ENCODE measurements at places on chromosomes 1 and 21. TPM values are rescaled to one million over a fixed set of nuclear protein-coding genes. Genes with fewer than 3 reads are reported as not detected.

The KANK4 gene
- not detected for total RNA-seq

DNA sequence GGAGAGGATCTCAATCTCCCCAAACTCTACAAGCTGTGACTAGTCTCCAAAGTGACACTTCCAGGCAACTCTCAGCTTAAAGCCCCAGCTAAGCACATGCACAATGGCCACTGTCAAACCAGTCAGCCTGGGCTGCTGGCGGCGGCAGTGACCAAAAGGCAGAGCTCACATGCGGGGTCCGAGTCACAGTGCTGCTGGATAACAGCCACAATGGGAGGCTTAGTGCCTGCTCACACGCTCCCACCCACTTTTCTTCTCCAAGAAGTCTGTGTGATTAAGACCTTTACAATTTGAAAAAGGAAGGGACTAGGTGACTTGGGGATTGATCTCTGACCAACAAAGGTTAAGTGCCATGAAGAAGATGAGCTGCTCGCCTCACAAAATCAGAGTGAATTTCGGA, 16.8 kb downstream of the RIPK4 start:
- no peak for DNase-seq

DNA sequence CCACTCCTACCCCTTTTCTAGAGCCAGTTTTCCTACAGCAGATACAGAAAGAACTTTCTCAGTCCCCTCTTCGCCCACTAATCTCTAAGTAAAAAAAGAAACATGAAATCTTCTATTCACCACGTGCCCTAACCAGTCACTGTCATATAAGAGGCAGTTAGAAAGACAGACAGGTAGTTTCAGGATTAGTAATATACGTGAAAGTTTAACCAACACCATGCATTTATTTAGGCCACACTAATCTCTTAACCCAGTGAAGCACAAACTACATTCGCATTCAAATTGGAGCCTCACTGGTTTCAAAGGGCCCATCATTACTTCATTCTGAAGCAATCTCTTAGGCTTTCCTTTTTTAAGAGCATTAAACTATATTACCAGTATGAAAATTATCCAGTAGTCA, 10.1 kb downstream of the GPATCH2 start:
- no peak for DNase-seq

The SELL gene
- total RNA-seq = not detected

DNA sequence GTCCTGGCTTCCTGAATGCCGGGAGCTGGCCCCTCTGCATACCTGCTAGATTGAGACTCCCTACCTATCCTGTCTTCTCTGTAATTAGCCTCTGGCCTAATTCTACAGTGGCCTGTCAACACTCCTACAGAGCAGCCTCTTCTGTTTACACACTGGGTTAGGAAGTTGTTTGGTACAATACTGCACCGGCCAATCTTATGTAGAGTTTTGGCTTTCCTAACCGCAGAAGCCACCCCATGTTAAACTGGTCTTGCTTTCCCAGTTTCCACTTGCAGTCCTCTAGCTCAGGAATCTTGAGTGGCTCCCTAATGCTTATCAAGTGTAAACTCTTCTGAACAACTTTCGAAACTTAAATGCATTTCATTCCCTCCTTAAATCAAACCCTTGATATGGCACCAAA, 42.8 kb downstream of the DPH5 start:
- DNase-seq = no peak

DNA sequence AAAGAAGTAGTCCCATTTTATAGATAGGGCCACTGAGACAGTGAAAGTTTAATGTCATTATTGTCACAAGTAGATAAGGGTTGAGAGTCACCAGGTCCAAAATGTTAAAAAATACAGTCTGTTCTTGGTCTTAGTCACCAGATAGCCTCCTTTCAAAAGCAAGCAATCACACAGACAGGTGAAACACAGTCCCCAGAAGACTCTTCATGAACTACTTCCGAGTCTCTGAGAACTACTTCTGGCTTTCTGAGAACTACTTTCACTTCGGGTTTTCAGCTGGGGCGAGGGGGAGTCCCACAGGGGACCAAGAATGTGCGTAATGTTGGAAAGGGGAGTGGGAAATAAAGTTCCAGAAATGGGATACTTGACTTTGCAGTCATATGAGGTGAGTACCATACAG, 143.2 kb downstream of the HHIPL2 start:
- no peak for DNase-seq

The CD2 gene
- total RNA-seq = not detected

DNA sequence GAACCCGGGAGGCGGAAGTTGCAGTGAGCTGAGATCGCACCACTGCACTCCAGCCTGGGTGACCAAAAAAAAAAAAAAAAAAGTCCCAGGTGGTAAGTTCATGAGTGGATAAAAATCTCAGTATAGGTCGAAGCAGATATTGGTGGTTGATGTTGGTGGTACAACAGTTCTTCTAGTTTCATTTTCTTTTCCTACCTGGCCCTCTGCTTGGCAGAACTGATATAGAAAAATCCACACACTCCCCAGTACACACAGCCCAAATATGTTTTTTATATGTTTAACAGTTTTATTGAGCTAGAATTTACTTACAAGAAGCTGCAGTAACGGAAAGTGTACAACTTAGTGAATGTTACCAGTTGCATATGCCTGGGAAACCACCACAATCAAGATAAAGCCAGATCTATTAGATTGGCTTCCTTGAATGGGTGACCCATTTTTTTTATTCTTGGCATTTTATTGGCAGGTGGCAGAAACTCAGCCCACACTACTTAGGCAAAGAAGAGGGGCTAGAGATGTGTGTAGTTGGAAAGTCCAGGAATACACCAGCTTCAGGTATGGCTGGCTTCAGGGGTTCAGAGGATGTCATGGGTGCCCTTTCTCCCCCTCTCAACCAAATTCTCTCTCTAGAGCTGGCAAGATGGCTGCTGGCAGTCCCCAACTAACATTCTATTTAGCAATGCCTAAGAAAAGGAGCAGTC, 118.3 kb upstream of the SLC25A33 start:
- no peak for DNase-seq

DNA sequence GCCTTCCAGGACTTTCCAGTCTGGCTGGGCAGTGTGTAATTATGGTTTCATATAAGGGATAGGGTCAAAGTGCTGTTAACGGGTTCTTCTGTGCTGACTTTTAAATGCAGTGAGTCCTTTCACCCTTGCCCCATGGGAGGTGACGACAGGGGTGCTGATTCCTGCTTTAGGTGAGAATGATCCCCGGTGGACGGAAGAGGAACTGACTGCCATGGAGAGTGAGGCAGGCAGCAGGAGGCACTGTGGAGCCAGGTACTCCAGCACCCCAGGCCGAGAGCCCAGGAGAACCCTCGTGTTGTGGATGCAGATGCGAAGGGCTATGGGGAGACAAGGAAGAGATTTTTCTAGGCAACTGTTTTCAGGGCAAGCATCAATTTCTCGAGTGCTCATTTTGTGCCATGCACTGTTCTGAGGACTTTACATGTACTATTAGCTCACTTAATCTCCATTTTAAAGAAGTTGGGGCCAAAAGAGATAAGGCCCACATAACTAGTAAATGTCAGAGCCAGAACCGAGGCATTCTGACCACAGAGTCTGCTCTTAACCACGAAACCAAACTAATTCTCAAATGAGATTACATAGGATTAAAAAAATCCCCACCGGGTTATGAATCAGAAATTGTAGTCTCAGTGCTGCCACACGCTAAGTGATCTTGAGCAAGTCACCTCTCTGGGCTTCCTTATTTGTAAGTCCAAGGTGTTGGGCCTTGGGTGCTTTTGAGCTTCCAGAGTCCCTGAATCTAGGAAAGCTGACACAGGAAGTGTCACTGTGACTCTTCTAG, 28.2 kb downstream of the STPG1 start:
- no peak for DNase-seq

- no peak for DNase-seq
These were observed 182.9 kb upstream of the KCND3 start for GRCh38 chr1:112172294-112172882.

The KPRP gene
- not detected for total RNA-seq

- DNase-seq = no peak
These were observed 17.1 kb downstream of the ADORA1 start for GRCh38 chr1:203144661-203145060.

GRCh38 chr1:94160811-94161210, 39.9 kb upstream of the ABCA4 start:
- no peak for DNase-seq
